ENCODE measurements at places on chromosomes 3 and 15. TPM values are rescaled to one million over a fixed set of nuclear protein-coding genes. Genes with fewer than 3 reads are reported as not detected.
A peak's percentile ranks its signal among the peaks of the same experiment; 100 is the strongest.

- DNase-seq, result no peak
These were observed 130.6 kb upstream of the BCL6 start for GRCh38 chr3:187875863-187876262.

- no peak for DNase-seq
These were observed 9.1 kb downstream of the SLC6A1 start for GRCh38 chr3:11001658-11002021.

DNA sequence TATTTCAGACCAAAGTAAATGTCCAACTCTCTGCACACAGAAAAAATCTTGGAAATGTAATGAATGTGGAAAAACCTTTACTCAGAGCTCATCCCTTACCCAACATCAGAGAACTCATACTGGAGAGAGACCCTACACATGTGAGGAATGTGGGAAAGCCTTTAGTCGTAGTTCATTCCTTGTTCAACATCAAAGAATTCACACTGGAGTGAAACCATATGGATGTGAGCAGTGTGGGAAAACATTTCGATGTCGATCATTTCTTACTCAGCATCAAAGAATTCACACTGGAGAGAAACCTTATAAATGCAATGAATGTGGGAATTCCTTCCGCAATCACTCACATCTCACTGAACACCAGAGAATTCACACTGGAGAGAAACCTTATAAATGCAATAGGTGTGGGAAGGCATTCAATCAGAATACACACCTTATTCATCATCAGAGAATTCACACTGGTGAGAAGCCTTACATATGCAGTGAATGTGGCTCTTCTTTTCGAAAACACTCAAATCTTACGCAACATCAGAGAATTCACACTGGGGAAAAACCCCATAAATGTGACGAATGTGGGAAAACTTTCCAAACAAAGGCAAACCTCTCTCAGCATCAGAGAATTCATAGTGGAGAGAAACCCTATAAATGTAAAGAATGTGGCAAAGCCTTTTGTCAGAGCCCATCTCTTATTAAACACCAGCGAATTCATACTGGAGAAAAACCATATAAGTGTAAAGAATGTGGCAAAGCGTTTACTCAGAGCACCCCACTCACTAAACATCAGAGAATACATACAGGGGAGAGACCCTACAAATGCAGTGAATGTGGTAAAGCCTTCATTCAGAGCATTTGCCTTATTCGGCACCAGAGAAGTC, 8.0 kb upstream of the ZNF501 start:
- no peak for DNase-seq

- DNase-seq, result no peak
These were observed 1.0 kb downstream of the CSPG5 start for GRCh38 chr3:47577583-47578118.

GRCh38 chr15:41031232-41032078, 78.2 kb downstream of the CHAC1 start:
- DNase-seq, result no peak

DNA sequence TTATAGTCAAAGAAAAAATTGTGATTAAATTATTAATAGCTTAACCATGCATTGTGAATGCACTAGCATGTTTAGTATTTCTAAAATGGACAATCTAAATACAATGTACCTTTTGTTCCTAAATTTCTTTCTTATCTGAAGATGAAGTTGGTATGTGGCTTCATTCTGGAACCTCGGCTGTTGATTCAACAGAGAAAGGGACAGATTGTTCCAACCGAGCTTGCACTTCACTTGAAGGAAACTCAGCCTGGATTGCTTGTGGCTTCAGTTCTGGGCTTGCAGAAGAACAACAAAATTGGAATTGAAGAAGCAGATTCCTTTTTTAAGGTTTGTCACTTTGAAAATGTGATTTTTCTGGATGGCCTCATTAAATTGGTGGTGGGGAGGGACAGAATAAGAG, 32.6 kb downstream of the HPS3 start:
- DNase-seq, result no peak

DNA sequence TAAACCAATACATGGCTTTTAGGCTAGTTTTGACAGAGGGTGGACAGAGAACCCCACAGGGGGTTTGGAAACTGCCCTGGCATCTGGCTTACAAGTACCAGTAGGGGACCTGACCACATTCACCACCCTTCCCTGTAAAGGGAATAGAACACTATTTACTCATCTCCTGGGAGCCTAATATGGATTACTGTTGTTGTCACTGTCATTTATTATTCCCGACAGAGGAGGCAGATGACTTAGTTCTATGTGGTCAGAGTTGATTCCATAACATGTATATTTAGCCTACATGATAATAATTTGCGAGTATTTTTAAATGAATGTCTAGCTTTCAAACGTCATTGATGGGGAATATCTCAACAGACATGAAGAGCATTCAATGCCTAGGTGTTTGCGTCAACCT, 15.9 kb downstream of the ZBTB38 start:
- no peak for DNase-seq

GRCh38 chr3:30286007-30286669, 320.3 kb upstream of the TGFBR2 start:
- peak; percentile 79 for DNase-seq

DNA sequence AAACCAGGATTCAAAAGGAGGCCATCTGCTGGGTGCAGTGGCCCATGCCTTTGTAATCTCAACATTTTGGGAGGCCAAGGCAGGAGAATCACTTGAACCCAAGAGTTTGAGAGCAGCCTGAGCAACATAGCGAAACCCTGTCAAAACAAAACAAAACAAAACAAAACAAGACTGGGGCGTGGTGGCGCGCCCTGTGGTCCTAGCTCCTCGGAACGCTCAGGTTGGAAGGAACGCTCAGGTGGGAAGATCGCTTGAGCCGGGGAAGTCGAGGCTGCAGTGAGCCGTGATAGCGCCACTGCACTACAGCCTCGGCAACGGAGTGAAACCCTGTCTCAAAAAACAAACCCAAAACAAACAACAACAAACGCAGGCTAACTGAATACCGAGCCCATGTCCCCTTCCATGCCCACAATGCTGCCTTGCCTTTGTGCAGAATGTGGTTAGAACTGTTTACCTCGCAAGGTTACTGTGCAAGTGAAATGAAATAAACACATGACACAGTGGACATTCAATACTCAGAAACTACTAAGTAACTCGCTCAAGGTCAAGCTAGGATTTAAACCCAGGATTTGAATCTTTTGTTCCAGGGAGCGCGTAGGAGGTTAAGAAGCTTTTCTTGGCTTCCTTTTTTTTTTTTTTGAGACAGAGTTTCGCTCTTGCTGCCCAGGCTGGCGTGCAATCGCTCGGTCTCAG, 766 bp upstream of the EMC4 start:
- DNase-seq, result no peak

GRCh38 chr15:85005319-85005718, 23.7 kb downstream of the PDE8A start:
- DNase-seq, result no peak

DNA sequence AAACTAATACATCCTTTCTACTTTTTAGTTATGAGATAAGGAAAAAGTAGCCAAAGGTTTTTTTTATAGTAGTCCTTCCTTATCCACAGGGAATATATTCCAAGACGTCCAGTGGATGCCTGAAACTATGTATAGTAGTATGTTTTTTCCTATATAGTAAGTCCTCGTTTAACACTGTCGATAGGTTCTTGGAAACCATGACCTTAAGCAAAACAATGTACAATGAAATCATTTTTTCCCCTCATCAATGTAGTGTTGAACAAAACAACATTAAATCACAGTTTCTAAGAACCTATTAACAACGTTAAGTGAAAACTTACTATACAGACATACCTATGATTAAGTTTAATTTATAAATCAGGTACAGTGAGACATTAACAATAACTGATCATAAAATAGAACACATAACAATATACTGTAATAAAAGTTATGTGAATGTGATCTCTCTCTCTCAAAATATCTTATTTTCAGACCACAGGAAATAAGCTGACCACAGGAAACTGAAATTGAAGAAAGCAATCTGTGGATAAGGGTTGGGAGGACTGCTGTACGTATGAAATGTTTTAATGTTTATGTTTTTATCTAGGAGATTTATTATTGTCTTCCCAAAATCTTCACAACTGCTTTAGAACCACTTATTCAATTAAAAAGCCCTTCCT, 20.6 kb downstream of the COPS2 start:
- no peak for DNase-seq

Gene LARP6
- total RNA-seq, result 47.6 TPM

Gene NPAP1
- not detected for total RNA-seq

Gene ZPLD1
- total RNA-seq, result not detected

Gene ZDHHC19
- total RNA-seq, result not detected

Gene LTF
- total RNA-seq, result 3.7 TPM

Gene CKMT1B
- total RNA-seq, result 0.75 TPM

Gene NR1I2
- 0.11 TPM for total RNA-seq

Gene NMNAT3
- 12.1 TPM for total RNA-seq

Data from Right ventricle myocardium superior (tissue), 1 donor.